ENCODE measurements at places on chromosomes 13 and 19.

DNA sequence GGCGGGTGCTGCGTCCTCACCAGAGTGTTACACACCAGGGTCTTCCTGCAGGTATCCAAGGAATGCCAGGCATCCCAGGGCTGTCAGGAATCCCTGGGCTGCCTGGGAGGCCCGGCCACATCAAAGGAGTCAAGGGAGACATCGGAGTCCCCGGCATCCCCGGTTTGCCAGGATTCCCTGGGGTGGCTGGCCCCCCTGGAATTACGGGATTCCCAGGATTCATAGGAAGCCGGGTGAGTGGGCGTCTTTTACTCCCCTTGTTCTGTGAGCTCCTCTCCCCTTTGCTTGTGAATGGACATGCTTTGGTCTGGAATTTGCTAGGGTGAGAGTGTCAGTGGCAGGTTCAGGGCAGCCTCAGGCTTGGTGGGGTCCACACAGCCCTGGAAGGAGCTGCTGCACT is 75.9 kb downstream of the RAB20 start:
- DNase-seq: no peak

GRCh38 chr13:58202099-58202498 is 570.6 kb downstream of the PCDH17 start:
- DNase-seq: no peak

DNA sequence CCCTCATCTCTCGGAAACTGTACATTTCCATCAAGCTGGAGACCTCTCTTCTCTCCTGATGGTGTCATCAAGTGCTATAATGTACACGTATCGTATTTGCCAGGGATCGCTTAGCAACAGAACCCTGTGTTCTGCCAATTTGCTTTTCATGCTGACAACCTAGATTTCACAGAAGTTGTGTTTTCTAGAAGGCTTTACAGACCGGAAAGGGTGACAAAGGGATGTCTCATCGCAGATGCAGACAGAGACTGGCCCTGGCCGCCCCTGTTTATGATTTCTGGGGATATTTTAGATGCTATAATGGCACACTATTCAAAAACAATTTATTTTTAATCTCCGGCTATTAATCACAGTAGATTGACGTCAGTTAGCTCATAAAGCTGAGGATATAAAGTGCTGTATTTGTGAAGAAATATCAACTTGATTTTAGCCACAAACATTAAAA is 291.4 kb downstream of the IRS2 start:
- DNase-seq: no peak

- DNase-seq: no peak
Observed at GRCh38 chr13:52868190-52868589, 19.8 kb upstream of the PCDH8 start.

All from activated T-helper 1 cell treated with Interleukin-2 at 50 U/mL for 16 hours (primary cell).